ENCODE measurements at places on chromosomes 3 and 15. TPM values are rescaled to one million over a fixed set of nuclear protein-coding genes. Genes with fewer than 3 reads are reported as not detected.

DNA sequence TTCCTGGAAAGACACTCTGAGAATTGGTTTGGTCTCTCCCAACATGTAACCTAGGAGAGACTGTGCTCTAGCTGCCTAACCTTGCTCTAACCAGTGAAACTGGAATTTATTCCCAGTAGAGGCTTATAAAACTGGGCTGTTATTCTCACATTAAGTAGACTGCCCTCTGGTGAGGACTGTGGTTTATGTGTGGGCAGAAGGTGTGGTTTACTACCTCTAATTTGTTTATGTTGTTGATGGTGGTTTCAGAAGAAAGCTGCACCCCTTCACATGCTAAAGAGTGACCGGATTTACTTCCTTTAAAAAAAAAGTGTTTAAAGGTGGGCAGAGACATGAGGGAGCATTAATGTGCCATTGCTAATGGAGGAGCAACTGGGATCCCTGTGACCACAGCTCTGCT lies 273.2 kb downstream of the MECOM start:
- H3K4me1 ChIP-seq: no peaks in the 10 kb centered on the region
- DNase-seq: no peak
- no peaks in the 10 kb centered on the region for H3K36me3 ChIP-seq
- no peak overlapping the region for H3K4me3 ChIP-seq
- H3K27me3 ChIP-seq: peaks cover 4% of the 10 kb centered on the region

DNA sequence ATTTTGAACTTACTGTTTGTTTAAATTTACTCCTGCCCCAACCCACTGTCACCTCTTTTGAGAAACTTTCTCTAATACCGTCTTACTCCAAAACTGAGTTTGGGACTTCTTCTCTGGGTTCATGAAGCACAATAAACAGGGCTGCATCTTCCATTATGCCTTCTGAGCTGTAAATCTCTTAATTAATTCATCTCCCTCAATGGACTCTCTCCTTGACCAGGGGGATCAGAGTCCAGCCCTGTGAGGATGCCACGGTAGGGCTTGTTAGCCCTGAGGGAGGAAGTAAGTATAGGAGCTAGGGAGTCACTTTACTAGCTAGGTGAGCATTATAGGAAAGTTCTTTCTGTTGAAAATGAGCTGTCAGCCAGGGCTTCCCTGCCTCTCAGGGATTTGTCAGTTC lies 299.3 kb upstream of the SATB1 start:
- no peak for DNase-seq
- H3K4me1 ChIP-seq: peaks cover 50% of the 10 kb centered on the region
- no peaks in the 10 kb centered on the region for H3K27me3 ChIP-seq
- H3K4me3 ChIP-seq: no peak overlapping the region
- peak overlapping the region; percentile 69 for H3K27ac ChIP-seq
- H3K36me3 ChIP-seq: no peaks in the 10 kb centered on the region

DNA sequence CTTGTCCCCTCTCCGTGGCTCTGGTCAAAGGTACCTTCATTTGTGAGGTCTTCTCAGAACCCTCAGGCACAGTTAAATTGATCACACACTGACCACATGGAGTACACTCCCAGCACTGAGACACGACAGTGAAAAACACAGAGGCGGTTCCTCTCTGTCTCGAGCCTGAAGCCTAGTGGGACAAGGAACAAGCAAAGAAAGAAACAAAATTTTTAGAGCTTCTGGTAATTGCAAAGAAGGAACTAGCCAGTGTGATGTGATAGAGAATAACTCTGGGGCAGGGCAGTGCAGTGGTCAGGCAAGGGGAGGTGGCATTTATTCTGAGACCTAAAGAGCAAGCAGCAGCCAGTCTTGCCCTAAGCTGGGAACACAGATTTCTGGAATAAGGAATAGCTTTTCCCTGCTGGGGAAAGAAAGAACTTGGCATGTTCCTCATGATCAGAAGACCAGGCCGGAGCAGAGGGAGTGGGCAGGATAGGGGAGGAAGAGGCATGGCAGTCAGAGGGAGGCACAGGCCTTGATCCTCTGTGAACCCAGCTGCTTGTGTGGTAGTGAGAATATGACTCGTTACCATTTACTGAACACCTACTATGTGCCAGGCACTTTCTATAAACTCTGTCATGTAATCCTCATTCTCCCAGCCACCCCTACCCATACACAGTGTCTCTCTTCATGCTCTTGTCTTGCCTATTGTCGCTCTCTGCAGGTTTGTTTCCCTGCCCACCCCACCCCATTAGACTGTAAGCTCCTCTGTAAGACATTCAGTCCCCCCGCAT lies 262.3 kb upstream of the HES1 start:
- H3K36me3 ChIP-seq: no peaks in the 10 kb centered on the region
- no peak overlapping the region for H3K4me3 ChIP-seq
- H3K4me1 ChIP-seq: peaks cover 6% of the 10 kb centered on the region

- H3K4me1 ChIP-seq: no peaks in the 10 kb centered on the region
- DNase-seq: no peak
- no peaks in the 10 kb centered on the region for H3K36me3 ChIP-seq
- H3K4me3 ChIP-seq: no peak overlapping the region
- H3K27me3 ChIP-seq: no peaks in the 10 kb centered on the region
These were observed 28.1 kb upstream of the LRRN1 start for GRCh38 chr3:3771094-3771493.

DNA sequence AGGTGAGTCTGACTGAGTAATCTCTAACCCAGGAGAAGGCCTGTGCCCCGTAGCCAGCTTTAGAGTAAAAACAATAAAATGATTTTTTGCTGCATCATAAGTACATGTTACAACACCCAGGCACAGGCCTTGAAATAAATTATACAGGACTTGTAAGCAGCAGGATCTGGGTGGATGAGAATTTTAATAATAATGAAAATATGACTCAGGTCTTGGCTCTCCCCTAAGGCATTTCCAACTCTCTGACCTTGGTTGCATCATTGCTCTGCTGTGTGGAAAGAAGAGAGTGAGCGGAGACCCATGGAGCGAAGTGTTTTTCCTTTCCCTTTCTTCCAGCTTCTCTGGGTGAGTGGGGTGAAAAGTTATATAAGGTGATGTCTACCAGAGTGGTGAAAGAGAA lies 44.6 kb downstream of the EOMES start:
- H3K4me3 ChIP-seq: no peak overlapping the region
- no peak for DNase-seq
- no peak overlapping the region for H3K27ac ChIP-seq
- no peaks in the 10 kb centered on the region for H3K36me3 ChIP-seq
- no peaks in the 10 kb centered on the region for H3K27me3 ChIP-seq

DNA sequence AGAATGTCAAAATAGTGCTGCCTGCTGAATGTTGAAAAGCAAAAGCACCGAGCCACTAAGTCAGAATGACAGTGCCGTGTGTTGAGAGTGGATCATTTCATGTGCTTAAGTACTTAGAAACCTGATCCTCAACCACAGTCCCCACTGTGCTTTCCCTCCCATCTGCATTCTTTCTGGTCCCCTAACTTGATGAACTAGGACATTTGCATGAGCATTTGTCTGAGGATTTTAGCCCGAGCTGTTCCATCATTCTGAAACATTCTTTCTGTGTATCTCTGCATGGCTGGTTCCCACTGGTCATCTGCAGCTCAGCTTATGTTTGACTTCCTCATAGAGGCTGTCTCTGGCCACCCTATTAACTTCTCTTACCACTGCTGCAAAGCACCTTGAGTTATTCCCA lies 42.0 kb downstream of the SST start:
- H3K36me3 ChIP-seq: no peaks in the 10 kb centered on the region
- no peaks in the 10 kb centered on the region for H3K4me1 ChIP-seq
- no peak overlapping the region for H3K27ac ChIP-seq
- H3K4me3 ChIP-seq: no peak overlapping the region

DNA sequence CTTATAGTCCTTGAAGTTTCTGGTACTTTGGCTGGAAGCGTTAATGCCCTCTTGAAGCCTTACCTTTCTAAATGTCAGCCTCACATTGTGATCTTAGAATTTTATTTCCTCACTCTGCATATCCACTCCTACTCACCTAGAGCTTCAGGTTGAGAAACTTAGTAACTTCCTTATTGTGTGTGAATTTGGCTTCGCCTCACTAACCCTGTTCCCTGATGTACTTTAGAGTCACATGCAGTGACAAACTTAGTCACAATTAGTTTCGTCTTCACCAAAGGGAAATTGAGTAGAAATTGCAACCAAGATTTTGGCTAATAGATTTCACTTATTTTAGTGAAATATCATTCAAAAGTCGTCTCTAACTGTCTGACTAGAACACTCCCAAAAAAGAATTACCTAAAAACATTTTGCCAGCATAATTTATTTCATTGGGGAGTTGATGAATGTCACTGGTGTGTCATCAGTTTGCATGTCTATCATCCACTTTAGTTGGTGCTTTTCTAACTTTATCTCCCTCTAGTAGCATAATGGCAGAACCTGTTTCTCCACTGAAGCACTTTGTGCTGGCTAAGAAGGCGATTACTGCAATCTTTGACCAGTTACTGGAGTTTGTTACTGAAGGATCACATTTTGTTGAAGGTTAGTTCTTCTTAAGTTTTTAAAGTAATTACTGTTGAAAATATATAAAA lies 960 bp downstream of the MFN1 start:
- DNase-seq: no peak
- H3K36me3 ChIP-seq: peaks cover 25% of the 10 kb centered on the region
- H3K4me1 ChIP-seq: peaks cover 19% of the 10 kb centered on the region
- no peak overlapping the region for H3K27ac ChIP-seq
- H3K4me3 ChIP-seq: peak overlapping the region; percentile 86
- H3K27me3 ChIP-seq: no peaks in the 10 kb centered on the region

DNA sequence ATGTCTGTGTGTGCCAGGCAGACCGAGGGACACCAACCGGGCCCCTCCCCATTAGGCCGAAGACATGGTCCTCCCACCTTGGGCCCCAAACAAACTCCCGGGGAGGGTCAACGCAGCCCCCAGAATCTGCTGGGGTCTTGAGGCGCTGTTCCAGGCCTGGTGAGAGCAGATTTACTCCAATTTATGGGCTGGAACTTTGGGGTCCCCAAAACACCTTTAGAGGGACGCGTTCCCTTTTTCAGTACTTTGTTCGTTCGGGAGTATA lies 2.4 kb downstream of the GATA2 start:
- DNase-seq: no peak
- H3K36me3 ChIP-seq: no peaks in the 10 kb centered on the region
- peaks cover 72% of the 10 kb centered on the region for H3K4me1 ChIP-seq

GRCh38 chr3:135487261-135487660 lies 478.3 kb upstream of the PPP2R3A start:
- no peak overlapping the region for H3K27ac ChIP-seq
- DNase-seq: no peak
- H3K27me3 ChIP-seq: no peaks in the 10 kb centered on the region
- H3K4me1 ChIP-seq: no peaks in the 10 kb centered on the region
- no peak overlapping the region for H3K4me3 ChIP-seq
- H3K36me3 ChIP-seq: no peaks in the 10 kb centered on the region

DNA sequence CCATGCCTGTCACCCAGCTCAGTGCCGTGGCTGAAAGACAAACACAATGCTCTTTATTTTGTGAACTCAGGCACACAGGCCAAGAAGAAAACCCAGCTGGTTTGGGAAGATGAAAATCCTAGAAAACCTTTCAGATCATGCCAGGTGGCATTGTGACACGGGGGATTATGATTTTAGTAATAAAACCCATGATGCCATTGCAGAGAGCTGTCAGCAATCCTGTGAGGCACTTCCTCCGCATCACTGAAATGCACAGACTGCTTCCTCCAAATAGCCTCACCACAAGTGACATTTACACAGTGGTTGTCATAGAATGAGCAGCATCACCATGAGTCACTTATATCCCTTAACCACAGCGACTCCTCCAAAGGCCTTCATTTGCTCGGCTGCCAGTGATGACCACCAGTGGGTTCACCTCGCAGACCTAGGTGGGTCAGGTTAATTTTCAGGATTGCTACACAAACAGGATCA lies 22.7 kb downstream of the ABHD6 start:
- no peaks in the 10 kb centered on the region for H3K27me3 ChIP-seq
- H3K36me3 ChIP-seq: peaks cover 18% of the 10 kb centered on the region
- no peaks in the 10 kb centered on the region for H3K4me1 ChIP-seq
- DNase-seq: no peak

DNA sequence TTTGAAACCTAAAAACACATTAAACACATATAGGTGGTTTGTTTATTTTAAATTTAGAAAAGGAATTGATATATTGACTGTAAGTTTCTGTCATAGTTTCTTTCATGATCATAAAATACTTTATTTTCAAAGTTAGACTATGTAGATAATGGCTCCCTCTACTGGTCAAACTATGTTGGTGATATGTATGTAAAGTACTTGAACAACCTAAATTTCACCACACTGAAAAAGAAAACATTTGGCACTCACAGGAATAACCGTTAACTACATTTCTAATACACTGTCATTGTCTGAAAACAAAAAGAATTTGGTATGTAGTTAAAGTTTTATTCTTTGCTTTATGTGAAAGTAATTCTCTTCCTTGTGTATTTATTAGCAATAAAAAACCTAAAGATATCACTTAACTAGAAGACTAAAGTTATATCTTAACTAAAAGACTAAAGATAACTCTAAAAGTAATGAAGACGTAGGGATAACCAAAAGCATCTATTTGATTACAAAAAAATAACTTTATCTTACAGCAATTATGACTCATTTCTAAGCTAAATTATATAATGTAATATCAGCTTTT lies 427.5 kb downstream of the VGLL3 start:
- no peak overlapping the region for H3K4me3 ChIP-seq
- no peaks in the 10 kb centered on the region for H3K4me1 ChIP-seq
- H3K27ac ChIP-seq: no peak overlapping the region
- H3K36me3 ChIP-seq: no peaks in the 10 kb centered on the region

DNA sequence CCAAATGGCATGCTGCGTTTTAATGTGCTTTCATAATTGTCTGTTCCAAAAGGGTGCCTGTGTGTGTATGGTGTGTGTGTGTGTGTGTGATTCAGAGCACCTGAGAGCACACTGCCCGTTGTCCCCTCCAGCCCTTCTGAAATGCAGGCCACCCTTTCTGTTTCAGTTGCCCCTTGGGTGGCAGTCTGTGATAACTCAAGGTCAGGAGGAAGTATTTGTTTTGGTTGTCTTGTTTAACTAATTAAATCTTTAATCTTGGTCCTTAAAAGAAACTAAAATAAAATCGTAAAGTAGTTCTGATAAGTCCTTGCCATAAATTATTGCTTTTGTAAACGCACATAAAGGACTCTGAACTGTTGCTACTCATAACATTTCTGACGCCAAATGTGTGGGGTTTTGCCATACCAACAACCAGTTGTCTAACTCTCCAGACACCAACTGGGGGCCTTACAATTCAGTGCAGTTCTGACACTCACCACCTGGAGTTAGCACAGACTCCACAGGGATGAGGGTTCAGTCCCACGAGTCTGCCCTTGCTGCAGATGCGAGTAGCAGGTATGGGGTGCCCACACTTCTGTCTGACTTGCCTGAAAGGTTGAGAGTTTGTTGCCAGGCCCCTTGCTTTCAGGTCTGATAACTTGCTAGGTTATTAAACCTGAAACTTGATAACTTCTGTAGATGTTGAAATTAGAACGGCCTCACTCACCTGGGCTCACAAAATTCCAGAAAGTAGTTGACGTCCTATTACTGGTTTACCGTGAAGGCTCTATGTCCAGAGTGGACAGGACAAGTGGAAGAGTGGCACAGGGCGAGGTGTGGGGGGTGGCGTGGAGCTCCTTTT lies 157.3 kb downstream of the IGF1R start:
- no peak overlapping the region for H3K4me3 ChIP-seq
- no peaks in the 10 kb centered on the region for H3K36me3 ChIP-seq
- H3K27me3 ChIP-seq: no peaks in the 10 kb centered on the region
- H3K27ac ChIP-seq: no peak overlapping the region

Gene ATP13A5
- total RNA-seq: not detected

Gene CFAP100
- not detected for total RNA-seq

Gene SMAD6
- 0.69 TPM for total RNA-seq

Gene NKTR
- 249 TPM for total RNA-seq

Gene SETD2
- total RNA-seq: 87.3 TPM

Gene ARHGAP31
- total RNA-seq: 2.9 TPM

Gene ARRDC4
- 3.5 TPM for total RNA-seq

Gene ZNF502
- total RNA-seq: 1.9 TPM

Gene MPI
- 30.3 TPM for total RNA-seq
